ENCODE measurements at places on chromosomes 13 and 19.

DNA sequence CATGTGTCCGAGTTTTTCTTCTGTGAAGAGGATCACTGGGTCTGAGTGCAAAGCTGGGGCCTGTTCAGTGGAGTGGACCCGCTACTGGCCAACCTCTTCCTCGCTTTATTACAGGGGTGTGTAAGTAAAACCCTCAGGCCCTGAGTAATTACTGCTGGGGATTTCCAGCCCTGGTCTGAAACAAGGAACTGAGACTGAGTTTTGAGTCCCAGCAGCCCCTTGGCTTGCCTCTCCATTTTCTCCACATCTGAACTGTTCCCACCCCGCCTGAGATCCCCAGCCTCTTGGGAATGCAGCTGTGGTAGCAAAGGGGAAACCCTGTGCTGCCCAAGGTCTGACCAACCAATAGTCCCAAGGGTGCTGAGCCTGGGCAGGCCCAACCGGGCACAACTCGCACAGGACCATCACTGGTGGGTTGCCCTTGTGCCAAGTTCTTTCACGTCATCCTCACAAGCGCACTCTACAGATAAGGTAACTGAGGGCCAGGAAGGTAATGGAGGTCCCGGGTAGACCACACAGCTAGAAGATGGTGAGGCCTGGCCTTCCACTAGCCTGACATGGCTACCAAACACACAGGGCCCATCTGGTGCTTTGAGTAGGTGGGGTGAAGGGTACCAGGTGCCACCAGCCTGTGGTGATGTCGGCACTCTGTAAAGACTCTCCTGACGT lies 13.7 kb upstream of the SLC35E1 start:
- no peak for DNase-seq

DNA sequence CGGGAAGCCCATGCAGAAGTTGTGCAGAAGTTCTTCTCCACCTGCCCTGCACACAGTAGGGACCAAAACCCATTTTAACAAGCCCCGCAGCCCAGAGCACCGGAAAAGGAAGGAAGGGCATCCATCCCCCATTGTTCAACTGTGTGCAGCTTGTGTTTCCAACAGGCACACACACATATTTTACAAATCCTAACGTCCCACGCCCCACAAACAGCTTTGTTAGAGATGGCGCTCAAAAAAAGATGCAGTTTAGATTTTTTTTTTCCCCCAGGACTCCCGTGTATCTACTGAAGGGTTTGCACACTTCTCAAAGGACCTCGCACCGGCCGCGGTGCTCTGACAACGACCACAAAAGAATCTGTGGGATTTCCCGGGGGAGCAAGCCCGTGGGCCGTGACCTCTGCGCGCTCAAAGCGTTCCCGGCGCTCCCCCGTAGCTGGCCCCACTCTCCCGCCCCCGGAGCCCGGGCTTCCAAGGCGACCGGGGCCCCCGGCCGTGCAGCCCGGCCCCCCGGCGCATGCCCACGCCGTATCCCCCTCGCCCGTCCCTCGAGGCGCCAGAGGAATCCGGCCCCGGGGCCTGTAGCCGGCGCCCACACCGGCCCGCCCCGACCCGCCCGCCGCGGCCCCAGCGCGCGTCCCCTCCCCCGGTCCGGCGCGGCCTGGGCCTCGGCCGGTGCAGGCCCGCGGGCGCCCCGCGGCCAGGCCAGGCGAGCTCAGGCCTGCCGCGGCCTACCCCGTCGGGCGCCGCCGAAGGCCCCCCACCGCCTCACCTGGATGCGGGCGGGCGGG lies 523 bp downstream of the ELAVL1 start:
- DNase-seq = no peak

- no peak for DNase-seq
Measured at GRCh38 chr19:867301-867793, 7.9 kb downstream of the CFD start.

DNA sequence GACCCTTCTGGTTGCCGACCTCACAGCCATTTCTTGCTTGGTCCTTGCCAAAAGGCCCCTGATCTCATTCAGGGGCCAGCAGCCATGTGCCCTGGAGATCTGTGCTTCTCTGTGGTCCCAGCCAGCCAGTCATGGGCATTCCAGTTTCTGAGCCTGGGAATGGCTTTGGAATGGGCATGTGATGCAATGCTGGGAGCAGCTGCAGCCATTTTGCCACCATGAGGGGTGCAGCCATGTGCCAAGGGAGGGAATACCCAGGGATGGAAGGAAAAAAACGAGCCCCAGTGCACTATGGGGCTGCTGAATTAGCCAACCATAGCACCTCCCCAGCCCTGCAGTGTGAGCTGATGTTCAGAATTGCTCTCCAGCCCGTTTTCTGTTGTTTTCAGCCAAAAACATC lies 26.3 kb downstream of the F2RL3 start:
- DNase-seq = no peak
